ENCODE measurements at places on chromosomes 5 and 9.

DNA sequence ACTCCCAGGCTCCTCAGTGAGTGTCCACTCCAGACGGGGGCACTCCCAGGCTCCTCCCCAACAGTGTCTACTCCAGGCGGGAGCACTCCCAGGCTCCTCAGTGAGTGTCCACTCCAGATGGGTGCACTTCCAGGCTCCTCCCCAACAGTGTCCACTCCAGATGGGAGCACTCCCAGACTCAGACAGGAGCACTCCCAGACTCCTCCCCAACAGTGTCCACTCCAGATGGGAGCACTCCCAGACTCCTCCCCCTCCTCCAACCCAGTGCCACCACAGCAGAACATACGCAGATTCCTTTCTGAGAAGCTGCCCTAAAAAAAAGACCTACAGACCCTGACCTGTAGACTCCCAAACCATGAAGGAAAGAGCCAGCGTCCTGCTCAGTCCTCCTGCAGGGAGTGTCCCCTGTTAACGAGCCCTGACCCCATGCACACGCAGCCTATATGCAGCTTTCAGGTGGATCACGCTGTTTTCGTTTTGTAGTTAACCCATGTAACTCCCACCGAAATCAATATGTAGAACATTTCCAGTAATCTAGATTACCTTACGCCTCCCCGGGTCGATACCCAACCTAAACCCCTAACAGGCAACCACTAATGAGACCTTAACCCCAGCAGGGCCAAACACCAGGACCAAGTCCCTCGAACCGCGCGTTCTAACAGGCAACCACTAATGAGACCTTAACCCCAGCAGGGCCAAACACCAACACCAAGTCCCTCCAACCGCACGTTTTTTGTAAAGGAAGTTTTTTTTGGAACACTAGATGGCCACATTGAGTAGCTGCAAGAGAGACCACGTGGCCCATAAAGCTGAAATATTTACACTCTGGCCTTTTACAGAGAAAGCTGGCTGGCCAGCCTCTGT, 15.7 kb downstream of the PNPLA7 start:
- no peak for DNase-seq

- DNase-seq, result no peak
These were observed 92.5 kb downstream of the SNX24 start for GRCh38 chr5:122937914-122938313.

- no peak for DNase-seq
These were observed 63.3 kb downstream of the ABCA1 start for GRCh38 chr9:104864675-104865104.

- no peak for DNase-seq
These were observed 42.8 kb upstream of the FAT2 start for GRCh38 chr5:151633892-151634291.

DNA sequence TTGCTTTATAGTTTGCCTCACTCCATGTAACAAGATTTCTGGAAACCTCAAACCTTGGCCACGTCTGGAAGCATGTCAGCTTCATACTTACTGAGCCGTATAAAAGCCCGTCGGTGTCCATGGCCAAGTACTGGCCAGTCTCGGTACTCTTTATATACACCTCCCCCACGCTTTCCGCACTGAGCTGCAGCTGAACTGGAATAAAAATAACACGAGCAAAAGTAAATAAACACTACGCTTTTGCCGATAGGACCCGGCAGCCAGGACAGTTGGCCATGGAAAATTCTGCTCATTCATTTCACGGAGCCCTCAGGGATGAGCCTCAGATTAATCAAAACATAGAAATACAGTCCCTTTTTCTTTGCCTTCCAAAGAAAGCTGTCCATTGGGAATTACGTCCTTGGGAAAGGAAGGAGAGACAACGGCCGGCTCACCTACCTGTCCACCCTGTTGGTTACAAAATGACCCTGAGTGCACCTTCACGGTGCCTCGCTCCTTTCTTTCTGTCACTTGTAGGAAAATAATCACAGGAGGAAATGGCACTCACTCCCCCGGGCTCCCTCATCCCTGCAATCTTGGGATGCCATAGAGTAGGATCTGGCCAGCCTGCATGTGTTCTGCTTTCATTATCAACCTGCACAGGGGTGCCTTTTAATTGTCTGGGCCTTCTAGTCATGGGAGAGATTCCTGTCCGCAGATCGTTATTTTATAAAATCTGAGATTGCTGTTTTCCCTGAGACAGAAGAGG, 85.1 kb downstream of the FGF1 start:
- no peak for DNase-seq

GRCh38 chr5:32638309-32638708, 53.0 kb downstream of the SUB1 start:
- no peak for DNase-seq

DNA sequence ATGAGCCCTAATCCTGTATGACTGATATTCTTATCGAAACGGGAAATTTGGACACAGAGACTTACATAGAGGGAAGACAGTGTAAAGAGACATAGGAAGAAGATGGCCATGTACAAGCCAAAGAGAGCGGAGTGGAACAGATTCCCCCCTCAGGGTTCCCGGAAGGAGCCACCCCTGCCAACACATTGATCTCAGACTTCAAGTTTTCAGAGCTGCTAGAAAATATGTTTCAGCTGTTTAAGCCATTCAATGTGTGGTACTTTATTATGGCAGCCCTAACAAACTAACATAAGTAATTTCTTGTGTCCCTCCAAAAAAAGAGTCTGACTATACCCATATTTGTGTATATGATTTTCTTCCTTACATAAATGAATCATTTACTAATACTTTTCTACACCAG, 128.0 kb upstream of the STC2 start:
- DNase-seq, result no peak

- no peak for DNase-seq
These were observed 318.8 kb downstream of the BNC2 start for GRCh38 chr9:16551692-16552091.

DNA sequence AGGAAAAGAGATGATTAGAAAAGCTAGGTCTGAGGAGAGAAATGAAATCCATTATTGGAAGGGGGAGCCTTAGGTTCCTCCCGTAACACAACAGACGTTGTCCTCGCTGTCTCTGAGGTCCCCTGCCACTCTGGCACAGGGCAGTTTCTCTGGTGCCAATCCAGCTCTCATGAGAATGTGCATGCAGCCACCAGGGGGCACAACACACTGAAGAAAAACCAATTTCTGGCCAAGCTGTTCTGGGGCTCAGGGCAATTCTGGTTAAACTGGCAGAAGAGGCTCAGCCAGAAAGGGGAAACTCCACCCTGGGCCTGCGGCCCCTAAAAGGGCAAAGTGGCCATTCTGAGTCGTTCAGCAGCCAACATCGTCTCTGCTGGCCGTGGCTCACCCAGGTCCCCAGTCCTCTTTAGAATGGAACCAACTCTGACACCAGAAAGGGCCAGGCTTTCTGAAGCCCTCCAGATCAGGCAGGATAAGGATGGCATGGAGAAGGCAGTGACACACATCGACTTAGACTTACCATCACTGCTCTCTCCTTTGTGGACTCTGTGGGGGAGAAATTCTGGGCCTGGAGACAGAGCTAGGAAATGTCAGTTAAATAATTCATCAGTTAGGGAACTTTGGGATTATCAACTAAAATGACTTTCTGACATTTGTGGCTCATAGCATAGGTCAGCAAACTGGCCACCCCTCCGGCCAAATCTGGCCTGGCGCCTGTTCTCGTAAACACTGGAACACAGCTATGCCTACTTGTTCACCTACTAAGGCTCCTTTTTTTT, 58.5 kb upstream of the GOLPH3 start:
- peak; percentile 73 for DNase-seq

- DNase-seq, result no peak
These were observed 155.2 kb downstream of the ARHGEF28 start for GRCh38 chr5:73781107-73781768.

DNA sequence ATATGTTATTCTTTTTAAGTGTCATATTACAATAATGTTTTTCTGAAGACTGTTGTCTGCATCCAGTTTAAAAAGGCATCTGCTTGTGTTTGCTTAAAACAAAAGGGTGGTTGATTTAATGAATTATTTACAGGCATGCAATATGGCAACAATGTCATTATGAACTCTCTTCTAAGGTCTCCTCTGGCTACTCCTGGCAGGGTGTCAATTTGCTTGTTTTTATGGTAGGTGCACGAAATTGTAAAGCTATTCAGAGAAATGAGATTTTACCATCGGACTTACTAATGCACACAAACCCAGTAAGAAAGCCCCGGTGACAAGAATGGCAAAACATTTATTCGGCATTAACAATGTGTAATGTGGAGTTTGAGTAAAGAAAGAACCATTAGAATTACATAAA, 539.8 kb upstream of the ZNF608 start:
- no peak for DNase-seq

GRCh38 chr9:84357275-84357674, 16.7 kb upstream of the SLC28A3 start:
- DNase-seq, result no peak

DNA sequence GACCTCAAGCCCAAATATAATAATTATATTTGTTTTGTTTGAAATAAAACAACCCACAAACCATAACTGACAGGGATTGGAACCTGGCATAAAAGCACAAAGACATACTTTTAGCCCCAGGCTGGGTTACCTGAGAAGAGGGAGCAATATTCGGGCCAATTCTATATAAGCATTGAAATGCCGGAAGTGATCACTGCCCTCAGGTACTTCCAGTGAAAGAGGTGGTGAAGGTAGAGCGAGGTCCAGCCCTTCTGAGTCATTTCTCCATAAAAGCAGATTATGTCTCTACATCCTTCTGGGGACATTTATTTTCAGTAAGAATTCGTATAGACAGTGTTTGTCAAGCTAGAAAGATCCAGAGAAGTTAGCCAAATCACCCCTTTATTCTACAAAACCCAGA, 59.6 kb downstream of the GCNT4 start:
- no peak for DNase-seq

GRCh38 chr5:177471610-177472356, 1.7 kb downstream of the DBN1 start:
- DNase-seq, result no peak

DNA sequence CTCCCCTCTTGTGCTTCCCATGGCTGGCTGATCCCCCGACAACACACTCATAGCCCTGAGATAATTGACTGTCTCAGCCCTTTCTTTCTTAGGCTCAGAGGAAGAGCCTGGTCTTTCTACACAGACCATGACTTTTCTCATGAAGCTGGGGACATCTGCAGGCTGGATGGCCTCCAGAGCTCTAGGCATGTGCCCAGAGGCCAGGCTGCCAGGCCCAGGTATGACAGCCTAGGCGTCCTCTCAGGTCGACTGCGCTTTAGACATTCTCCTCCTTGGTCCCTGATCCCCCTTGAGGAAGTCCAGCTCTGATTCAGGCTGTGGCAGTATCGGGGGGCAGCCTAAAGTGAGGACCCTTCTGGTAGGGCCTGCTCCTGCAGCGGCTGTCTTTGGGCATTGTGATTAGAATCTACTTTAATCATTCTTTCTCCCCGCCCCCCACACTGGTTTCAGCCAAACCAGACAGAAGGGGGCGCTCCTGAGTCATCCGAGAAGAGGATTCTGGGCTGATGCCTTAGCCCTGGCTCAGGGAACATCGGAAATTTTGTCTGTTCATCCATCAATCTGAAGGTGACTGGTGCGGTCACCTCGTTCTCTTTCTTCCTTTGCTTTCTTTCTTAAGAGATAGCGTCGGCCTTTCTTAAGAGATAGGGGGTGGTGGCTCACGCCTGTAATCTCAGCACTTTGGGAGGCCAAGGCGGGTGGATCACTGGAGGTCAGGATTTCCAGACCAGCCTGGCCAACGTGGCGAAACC, 66.5 kb upstream of the HSPA9 start:
- DNase-seq, result peak; percentile 60

GRCh38 chr5:171533153-171533552, 113.7 kb downstream of the FGF18 start:
- no peak for DNase-seq

DNA sequence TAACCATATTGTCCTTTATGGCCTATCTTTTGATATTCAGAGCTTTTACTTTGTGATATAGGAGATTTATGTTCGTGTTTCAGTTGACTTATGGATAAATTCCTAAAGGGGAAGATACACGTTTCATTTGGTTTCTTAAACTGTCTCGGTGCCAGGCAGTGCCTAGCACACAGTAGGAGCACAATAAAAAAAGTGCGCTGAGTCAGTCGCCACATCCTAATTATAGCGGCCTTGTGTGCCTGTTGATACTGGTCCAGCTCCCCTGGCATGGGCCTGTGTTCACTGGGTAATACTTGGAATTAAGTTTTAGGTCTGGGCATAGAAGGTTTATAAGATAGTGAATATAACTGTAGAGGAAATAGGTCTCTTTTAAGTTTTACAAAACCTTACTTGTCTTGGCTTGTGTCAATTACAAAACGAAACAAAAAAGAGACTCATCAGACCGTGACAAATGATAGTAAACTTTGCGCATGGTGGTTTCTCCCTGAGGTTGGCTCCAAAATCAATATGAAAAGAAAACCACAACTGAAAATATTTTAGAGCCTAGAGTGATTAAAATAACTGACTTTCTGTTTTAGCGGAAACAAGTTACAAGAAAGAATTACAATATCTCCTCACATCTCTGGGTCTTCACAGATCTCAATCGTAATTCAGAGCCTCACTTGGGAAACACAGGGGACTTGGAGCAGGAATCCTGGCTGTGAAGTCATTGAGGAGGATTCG, 84.8 kb downstream of the MVB12B start:
- DNase-seq, result no peak

- DNase-seq, result no peak
These were observed 230.2 kb downstream of the TMEM232 start for GRCh38 chr5:110496276-110496675.

GRCh38 chr5:92380069-92380770, 997.1 kb upstream of the ARRDC3 start:
- no peak for DNase-seq

DNA sequence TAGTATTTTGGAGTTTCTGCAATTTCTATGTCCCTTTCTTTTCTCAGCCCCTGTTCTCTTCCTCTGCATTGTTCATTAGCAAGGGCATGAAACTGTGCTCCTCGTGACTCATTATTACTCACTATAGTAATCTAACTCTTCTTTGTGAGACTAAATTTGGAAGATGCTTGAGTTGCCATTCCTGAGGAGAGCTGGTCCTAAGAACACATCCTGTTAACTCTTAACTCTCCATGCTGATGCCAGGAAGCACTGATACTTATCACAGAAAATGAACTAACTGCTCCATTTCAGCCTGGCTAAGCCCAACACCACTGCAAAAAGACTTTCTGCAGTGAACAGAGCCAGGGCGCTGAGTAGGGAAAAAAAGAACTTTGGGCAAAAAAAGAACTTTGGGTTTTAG, 10.6 kb upstream of the CSNK1A1 start:
- no peak for DNase-seq

DNA sequence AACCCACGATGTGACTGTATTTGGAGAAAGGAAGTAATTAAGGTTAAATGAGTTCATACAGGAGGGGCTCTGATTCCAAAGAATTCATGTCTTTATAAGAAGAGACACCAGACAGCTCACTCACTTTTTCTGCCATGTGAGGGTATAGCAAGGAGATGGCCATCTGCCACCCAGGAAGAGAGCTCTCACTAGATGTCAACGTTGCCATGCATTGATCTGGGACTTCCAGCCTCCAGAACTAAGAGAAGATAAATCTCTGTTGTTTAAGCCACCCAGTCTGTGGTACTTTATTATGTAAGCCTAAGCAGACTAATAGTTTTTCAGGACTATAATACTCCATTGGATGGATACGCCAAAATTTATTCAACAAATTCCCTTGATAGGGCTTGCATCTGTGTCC, 89.8 kb upstream of the RAD23B start:
- no peak for DNase-seq

All from stimulated activated CD4-positive, alpha-beta T cell treated with anti-CD3 and anti-CD28 coated beads, TNF-alpha, amount 100 ng/mL, for 24 hours (primary cell).